Aorta (tissue), 5 donors: ENCODE measurements at places on chromosomes 13 and 19. TPM values are rescaled to one million over a fixed set of nuclear protein-coding genes. Genes with fewer than 3 reads are reported as not detected.

The ITGBL1 gene
- 110 TPM for total RNA-seq

The FCAR gene
- 2.0 TPM for total RNA-seq

The CCDC8 gene
- total RNA-seq = 25.7 TPM

The CRLF1 gene
- 92.5 TPM for total RNA-seq

DNA sequence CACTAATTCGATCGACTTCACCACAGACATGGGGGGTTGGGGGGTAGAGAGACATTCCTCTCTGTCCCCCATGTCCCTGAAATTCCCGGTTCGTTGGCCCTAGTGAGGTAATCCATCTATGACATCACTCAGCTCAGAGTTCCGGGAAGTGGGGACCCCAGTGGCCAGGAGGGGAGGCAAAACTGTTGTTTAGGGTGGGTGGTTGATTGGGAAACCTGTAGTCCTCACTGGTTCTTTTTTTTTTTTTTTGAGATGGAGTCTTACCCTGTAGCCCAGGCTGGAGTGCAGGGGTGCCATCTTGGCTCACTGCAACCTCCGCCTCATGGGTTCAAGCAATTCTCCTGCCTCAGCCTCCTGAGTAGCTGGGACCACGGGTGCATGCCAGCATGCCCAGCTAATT, at the start of gene ARRDC5:
Gene ARRDC5 (minus strand): TSS at position 101 of the 400 bp plus-strand sequence. CDS start 71 bp downstream, at position 30.
- DNase-seq = no peak

GRCh38 chr13:65236841-65237418, 1993.2 kb downstream of the PCDH9 start:
- DNase-seq = no peak

DNA sequence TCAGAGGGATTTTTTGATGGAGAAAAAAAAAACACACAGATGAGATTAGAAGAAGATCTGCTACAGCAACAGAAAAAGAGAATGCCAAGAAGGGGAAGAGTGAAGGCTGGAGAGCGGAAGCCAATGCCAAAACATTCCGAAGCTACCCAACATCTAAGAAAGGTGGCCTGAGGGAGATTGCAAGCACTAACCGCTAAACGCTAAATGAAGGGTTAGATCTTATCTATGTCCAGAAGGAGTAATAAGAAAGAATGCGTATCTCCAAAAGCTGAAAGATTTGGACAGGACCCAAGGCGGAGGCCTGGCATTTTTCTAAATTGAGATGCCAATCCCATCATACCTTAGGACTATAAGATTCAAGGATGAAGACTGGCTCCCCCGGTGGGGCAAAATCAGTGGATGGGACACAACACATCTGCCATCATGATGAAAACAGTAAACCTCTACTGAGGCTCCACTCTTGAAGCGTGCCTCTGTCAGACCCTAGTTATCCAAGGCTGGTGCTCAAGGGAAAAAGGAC, 15.6 kb upstream of the HMGB1 start:
- DNase-seq = no peak

DNA sequence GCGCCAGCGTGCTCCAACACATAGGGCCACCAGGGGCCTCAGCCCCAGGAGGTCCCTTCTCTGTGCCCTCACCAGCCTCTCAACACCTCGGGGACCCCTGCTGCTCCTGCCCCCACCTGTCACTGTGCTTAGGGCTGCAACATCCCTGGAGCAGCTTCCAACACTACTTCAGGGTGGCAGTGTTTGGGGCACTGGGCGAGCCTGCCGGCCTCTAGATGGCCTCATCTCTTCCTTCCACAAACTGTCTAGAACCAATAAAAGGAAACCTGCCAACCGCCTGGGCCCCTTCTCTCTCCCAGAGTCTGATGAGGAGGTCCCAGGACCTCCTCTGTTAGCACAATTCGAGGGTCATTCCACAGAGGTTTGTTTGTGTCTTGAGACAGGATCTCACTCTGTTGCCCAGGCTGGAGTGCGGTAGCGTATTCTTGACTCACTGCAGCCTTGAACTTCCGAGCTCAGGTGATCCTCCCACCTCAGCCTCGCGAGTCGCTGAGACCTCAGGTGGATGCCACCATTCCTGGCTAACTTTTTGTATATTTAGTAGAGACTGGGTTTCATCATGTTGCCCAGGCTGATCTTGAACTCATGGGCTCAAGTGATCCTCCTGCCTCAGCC, 10.1 kb upstream of the SHD start:
- no peak for DNase-seq

GRCh38 chr13:94967183-94968039, 255.1 kb upstream of the SOX21 start:
- DNase-seq = peak; percentile 72
